NCI-H69 (cell line): ENCODE measurements at places on chromosomes 5 and 9.

DNA sequence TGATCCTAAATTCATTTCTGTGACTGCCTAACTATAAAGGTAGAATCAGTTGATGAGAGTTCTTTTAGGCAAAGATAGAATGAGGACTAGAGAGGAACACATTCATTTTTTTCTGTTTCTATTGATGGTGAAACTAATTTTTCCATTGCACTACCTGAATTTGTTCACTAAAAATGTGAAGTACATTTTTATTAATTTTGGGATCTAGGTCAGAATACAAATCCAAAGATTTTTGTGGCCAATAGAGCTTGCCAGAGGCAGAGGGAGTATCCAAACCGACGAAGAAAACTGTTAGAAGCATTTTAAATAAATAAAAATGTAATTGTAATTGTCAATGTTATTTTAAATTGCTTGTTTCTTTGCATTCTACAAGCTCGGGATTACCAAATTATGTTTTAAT lies 78.1 kb downstream of the MTREX start:
- DNase-seq = no peak

DNA sequence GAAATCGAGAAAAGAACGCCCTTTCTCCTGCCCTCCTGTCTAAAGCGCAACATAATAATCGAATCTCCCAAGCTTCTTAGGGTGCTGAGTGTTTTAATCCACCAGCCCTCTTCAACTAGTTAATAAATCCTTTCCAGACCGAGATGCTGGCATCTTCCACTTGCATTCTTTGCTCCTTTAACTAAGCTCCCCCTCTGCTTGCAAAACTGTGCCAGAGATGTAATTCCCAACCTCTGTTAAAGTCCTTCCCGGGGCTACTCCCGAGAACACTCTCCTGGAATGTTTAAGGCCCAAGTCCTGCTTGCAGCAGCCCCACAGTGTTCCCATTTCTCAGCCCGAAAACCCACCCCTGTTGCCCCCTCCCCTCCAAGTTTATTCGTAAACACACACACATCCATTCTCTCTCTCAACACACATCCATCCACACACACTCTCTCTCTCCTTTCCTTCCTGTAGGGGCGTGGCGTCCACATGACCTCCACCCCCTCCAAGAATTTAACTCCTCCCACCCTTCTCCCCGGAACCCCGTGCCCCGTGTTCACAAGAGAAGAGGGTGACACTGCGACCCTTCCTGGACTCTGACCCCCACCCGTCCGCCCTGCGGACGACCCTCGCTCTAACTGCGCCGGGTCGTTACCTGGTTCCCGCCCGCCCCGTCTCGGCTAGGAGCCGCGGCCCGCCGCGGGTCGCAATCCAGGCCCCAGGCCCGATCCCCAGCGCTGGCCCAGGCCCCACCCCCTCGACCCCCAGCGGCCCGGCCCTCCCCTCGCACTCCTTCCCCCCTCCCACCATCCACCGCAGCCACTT lies 7.0 kb upstream of the MGAT1 start:
- DNase-seq = peak; percentile 91

GRCh38 chr9:111056538-111056937 lies 18.3 kb upstream of the LPAR1 start:
- peak; percentile 13 for DNase-seq

DNA sequence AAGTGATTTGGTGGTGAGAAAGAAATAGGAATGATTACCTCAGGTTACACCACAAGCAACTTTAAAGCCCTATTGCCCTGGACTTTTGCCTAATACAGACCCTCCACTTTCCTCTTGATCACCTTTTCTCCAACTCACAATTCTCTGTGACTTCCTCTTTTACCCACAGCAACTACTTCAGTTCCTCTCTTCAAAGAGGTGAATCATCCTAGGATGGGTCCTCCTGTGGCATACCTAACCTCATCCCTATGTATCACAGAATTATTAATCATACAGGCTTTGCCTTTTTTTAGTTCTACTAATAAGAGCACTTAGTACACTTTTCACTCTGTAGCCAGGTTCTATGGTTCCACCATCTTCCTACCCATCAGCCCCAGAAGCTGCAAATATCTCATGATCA lies 19.6 kb upstream of the INSL6 start:
- no peak for DNase-seq
